ENCODE measurements at places on chromosomes 4 and X. TPM values are rescaled to one million over a fixed set of nuclear protein-coding genes. Genes with fewer than 3 reads are reported as not detected.

DNA sequence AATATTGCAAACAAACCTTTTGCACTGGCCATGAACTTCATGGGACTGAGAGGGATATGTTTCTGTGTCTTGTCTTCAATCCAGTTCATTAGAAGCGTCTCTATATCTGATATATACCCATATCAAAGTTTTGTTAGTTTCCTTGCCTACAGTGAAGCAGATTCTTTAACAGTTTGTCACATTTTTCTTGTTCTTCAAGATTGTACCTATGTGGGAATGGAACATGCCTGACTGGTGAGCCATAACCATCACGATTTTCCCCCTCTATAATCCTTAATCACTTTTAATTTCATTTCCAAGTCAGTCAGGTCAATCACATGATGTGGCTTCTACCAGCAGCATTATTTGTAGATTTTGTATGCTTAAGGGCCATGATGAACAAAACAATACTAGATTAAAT is 197.1 kb upstream of the PDE5A start:
- DNase-seq: no peak

The PLK4 gene
- total RNA-seq: 29.4 TPM

DNA sequence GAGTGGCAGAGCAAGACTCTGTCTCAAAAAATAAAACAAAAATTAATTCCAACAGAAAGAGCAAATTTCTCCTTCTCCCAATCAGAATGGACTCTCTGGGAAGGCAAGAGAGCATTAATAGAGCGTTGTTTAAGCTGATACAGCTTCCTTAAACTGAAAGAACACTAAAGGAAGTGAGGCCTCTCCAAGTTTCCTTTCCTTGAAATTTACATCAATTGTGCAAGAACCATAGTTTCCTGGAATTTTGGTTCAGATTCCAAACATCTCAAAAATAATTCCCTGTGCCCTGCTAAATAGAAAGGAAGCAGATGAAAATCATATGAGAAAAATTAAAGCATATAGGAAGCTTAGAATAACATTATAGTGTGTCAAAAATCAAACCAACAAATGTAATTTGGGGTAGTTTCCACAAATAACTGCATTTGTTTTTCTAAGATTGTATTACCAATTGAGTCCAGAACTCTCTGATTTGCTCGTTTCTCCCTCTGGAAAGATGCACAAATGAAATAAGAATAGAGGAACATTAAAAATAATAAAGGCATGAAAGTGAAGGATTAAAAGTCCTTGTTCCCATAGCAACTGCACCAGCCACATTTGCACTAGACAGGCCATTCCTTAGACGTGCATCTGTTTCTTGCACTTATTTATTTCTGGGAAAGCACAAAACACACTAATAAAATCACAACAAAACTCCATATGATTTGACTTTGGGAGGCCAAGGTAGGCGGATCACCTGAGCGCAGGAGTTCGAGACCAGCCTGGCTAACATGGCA is 3.7 kb upstream of the FAM241A start:
- DNase-seq: no peak

The GIMD1 gene
- not detected for total RNA-seq

The GC gene
- total RNA-seq: not detected

DNA sequence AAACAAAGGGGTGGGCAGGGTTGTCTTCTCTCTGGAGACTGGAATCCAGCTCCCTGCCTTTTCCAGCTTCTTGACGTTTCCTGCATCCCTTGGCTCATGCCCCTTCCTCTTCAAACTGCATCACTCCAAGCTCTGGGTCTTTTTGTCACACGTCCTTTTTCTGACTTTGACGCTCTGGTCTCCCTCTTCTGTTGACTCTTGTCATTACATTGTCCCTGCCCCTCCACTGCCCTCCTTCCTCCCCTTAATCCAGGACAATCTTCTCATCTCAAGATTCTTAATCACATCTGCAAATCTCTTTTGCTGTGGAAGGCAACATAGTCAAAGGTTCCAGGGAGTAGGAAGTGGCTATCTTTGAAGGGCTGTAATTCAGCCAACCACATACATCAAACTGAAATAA is 178.3 kb downstream of the TMA16 start:
- no peak for DNase-seq

The EFHC2 gene
- total RNA-seq: 0.73 TPM

The RTL9 gene
- not detected for total RNA-seq

DNA sequence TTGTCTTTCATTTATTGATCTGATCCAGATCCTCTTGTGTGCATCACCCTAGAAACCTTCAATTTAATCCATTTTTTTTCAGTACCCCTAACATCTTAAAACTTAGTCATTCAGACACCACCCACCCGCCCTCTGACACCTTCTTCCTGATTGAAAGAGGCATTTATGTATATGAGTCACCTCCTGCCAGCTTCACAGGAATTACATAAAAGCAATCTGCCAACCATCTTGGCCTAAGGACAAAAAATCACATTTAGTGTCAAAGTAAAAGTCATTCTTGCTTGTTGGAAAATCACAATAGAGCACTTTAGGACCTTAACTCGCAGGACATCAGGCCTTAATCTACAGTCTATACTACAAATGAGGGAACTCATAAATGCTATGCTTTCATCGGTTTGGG is 52.1 kb downstream of the NDST3 start:
- DNase-seq: no peak

DNA sequence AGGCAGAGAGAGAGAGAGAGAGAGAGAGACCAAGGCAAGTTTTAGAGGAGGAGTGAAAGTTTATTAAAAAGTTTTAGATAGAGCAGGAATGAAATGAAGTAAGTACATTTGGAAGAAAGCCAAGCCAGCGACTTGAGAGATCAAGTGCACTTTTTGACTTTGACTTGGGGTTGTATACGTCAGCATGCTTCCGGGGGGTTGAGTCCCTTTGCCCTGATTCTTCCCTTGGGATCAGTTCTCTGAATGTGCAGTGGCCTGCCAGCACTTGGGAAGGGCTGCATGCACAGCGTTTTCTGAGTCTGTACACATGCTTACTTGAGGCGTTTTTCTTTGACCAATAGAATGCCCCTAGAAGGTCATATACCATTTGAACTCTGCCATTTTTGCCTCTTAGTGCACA is 400.5 kb downstream of the PDGFC start:
- no peak for DNase-seq

Data from natural killer cell treated with Interleukin-12 subunit alpha and Interleukin-12 subunit beta and Interleukin-15 and Interleukin-18, amount 100 ng/mL, for 72 hours (primary cell).